Stomach (tissue), 19 donors: ENCODE measurements at places on chromosomes 6 and 20.

- DNase-seq = no peak
These were observed 37.4 kb upstream of the E2F3 start for GRCh38 chr6:20364327-20364726.

GRCh38 chr6:53441035-53441493, 92.3 kb upstream of the ELOVL5 start:
- no peak for DNase-seq

DNA sequence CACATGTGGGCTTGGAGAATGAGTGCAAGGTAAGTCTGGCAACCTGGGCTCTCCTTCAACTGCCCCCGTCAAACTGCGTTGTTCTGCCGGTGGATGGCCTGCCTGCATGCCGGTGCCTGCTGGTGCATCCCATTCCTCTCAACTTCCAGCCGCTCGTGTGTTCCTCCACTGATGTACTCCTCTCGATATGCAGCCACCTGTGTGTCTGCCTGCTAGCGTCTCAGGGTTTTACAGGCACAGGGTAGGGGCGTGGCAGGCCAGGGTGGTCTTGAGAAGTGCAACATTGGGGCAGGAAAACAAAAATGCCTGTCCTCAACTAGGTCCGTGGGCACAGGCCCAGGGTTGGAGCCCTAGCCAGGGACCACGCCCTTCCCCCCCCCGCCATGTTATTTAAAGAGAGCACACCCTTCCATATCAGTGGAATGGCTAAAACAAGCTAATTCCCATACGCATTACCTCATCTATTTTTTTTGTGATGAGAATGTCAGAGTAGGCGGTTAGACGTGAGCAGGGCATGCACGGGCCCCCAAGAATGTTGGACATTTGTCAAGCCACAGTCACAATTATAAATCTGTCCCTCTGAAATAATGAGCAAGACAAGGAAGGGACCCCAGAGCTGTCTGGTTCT, 33.2 kb downstream of the SERPINB6 start:
- no peak for DNase-seq

GRCh38 chr20:51871943-51872342, 69.6 kb upstream of the SALL4 start:
- DNase-seq = no peak

DNA sequence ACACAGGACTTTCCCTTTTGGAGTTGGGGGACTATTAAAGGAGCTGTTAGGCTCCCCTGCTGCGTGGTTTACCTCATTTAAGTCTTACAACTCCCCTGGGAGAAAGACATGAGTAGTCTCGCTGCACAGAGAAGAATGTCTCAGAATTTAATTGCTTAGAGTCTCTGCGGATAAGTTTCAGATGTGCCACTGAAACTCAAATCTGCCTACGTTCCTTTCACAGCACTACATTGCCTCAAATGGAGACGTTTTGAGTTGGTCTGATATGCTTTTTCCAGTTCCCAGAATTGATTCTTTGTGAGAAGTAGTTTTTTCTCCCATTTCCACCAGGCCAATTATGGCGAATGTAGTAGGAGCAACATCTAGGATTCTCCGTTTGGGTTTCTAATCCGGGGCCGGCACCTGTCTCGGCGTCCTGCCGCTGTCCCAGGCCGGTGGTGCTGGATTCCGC, 532 bp upstream of the SLC35F1 start:
- no peak for DNase-seq

GRCh38 chr6:30640481-30640880, 6.5 kb upstream of the C6orf136 start:
- DNase-seq = no peak

- no peak for DNase-seq
These were observed 196.1 kb downstream of the JARID2 start for GRCh38 chr6:15441981-15442380.
